Hypothalamus (tissue), 51 donors: ENCODE measurements at places on chromosomes 7 and 10.
A peak's percentile ranks its signal among the peaks of the same experiment; 100 is the strongest.

GRCh38 chr10:97024168-97025073, 161.3 kb downstream of the SLIT1 start:
- DNase-seq, result no peak

- no peak for DNase-seq
These were observed 144.7 kb upstream of the LYZL1 start for GRCh38 chr10:29144126-29144525.

- no peak for DNase-seq
These were observed 119.7 kb downstream of the FAM53B start for GRCh38 chr10:124624466-124624865.

DNA sequence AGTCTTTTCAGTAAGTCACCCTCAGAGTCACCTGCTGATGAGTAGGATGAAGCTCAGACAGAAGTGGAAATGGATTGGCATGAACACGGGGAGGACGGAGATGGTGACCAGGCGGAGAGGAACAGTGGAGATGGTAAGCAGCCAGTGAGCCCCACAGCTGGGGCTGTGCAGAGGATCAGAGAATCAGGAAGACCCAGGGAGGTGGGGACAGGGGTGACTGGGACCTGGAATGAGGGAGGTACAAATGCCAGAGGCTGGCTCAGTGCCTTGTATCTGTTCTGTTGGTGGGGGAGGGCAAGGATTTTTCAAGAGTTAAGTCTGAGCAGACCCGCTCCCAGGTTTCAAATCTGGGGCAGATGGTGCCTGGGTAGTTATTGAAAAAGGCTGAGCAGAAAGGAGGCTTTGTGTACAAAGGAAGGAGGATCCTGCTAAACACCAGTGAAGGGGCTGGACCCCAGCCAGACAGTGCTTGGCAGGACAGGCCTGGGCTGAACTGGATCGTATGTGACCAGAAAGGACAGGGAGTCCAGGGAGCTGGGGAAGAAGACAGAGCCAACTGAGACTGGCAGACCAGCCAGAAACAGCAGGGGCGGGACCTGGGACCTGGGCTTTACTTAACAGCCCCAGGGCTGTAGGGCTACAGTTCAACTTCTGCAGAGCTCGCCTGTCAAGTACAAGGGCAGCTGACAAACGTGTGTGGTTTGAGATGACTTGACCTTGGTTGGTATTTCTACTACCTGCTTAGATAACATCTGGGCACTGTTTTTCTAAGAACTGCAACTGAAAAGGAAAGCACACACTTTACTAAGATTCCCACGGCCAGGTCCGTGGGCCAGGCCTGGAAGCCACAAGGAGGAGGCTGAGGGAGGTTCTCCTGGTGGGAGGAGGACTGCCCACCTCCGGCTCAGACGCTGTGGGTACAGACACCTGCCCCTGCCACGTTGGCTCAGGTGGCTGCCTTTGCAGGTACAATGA, 13.2 kb upstream of the FRMPD2 start:
- DNase-seq, result peak; percentile 83

DNA sequence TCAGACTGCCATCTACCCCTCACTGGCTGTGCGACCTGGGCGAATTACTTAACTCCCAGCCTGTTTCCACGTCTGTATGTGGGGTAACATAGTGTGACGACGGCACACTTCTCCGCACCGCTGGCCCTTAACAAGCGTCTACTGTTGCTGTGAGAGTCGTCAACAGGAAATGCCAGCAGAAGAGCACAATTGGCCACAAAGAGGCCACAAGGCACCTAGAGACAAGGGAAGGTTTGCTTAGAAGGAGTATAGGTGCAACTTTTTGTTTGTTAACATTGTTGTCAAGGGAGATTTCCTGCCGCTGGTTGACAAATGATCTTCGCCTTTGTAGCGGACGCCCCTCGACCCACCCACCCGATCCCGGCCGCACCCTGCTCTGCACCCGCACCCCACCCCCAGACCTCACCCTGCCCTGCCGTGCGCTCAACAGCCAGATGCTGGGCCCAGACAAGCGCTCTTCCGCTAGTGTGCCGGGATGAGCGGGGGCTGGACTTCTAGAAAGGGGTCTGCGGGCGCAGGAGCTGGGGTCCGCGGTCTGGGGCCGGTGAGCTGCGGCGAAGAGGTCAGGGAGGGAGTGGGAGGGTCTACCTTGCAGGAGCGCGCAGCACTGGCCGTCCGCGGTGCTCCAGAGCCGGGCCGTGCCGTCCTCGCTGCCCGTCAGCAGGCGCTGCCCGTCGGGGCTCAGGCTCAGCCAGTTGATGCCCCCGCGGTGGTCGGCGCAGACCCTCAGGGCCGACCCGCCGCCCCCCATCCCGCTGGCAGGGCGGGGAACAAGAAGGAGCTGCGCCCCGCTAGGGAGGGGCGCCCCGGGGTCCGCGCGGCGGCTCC, 785 bp downstream of the WDR86 start:
- no peak for DNase-seq

GRCh38 chr7:39979406-39980073, 29.5 kb downstream of the CDK13 start:
- DNase-seq, result no peak

DNA sequence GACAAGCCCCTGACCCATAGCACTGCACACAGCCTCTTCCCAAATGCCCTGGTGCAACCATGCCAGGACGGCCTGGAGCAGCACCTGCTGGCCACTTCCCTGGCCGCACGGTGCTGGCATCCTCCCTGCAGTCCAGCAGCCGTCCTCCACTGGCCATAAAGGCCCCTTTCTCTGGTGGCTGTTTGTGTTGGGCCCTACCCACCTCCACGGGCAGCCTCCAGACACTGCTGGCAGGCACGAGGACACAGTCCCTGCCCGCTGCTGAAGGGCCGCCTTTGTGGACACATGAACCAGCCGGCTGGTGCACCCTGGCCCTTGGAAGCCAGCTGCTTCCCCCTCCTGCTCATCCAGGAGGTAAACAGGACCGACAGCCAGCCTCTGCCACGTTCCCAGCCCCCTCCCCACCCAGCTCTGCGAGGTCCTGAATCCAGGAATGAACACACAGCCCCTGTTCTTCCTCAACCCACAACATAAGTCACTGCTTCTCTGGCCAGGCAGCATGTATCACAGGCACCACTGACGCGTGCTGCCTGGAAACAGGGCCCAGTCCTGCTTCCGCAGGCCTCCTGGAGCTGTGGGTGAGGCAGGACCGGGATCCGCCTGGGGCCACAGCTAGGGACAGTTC, 43.8 kb downstream of the SPOCK2 start:
- peak; percentile 89 for DNase-seq

- no peak for DNase-seq
These were observed 1.4 kb downstream of the ST8SIA6 start for GRCh38 chr10:17453035-17453372.

DNA sequence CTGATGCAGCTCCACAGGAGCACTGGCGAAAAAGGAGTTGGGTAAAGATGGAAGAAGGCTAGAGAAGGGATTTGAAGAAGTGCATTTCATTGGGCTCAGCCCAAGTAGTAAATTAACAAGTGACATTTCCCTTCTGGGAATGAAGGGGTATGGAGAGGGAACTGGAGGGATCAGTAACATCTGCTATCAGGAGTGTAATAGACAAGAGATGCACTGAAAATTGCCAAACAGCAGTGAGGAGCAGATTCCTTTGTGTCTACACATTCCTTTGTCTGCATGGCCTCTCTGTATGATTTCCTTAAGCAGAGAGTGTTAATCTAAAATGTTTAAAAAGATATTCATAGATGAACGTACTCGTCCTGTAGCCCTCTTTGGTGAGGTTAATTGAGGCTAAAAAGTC, 148.2 kb upstream of the FERD3L start:
- no peak for DNase-seq

DNA sequence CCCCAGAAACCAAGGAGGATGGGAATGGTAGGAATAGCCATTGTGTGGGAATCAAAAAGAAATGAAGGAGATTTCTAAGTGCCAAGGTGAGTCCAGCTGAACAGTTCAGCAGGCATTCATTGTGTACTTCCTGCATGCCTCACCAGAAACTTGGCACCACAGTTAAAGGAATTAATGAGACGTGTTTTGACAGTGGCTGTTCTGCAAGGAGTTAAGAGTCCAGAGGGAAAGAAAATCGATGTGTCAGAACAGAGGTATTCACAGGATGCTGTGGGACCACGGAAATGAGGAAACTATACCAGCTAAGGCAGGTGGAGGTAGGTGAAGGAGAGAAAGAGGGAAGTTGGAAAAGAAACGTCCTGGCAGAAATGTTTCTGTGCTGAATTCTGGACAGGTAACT, 78.1 kb downstream of the PRKCQ start:
- DNase-seq, result no peak

- no peak for DNase-seq
These were observed 120.8 kb downstream of the INHBA start for GRCh38 chr7:41582116-41582515.

- DNase-seq, result no peak
These were observed 241.2 kb downstream of the CCDC7 start for GRCh38 chr10:32687116-32687515.

- no peak for DNase-seq
These were observed 170.0 kb downstream of the PTPN20 start for GRCh38 chr10:47081264-47081663.

GRCh38 chr10:110368556-110368955, 63.8 kb upstream of the SMNDC1 start:
- no peak for DNase-seq

- DNase-seq, result peak; percentile 47
These were observed 439 bp upstream of the EMX2 start for GRCh38 chr10:117541909-117542705.

- DNase-seq, result no peak
These were observed 3.0 kb upstream of the LGI1 start for GRCh38 chr10:93754761-93755160.

GRCh38 chr10:6958254-6958653, 378.2 kb upstream of the PRKCQ start:
- no peak for DNase-seq

- no peak for DNase-seq
These were observed 72.7 kb downstream of the GPR85 start for GRCh38 chr7:113013761-113014449.

DNA sequence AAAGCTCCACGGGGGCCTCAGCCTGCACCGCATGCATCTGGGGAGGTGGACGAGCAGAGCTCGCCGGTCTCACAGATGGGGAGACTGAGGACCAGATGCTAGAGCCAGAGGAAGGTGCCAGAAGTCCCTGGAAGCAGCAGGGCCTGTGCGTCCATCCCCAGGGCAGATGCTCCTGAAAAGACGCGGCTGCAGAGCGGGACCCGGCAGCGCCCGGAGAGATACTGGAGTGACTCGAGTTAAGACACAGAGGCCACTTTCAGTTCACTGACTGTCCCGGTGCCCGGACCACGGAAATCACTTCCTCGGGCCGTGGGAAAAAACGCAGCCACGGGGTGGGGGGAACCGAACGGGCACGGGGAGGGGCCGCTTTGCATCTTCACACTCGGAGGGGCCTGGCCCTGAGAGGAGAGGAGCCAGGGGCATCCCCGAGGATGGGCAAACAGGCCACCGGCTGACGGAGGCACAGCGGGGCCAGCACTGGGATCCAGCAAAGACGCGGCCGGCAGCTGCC, 85.4 kb downstream of the FOXL3 start:
- DNase-seq, result no peak

DNA sequence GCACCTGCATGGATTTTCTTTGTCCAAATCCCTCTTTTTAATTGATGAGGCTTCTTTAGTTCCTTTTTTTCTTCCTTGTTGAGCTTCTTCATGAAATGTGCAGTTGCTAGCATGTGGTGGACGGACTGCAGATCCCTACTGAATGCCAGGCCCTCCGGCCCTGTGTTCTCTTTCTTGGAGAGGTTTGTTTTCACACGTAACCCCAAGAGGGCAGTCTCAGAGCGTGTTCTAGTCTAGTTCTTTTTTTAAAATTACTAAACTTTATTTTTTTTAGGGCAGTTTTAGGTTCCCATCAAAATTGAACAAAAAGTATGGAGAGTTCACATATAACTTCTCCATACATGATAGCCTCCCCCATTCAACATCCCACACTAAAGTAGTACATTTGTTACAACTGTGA, 190.0 kb downstream of the CFTR start:
- no peak for DNase-seq

- no peak for DNase-seq
These were observed 116.8 kb downstream of the MAD1L1 start for GRCh38 chr7:2115760-2116447.

DNA sequence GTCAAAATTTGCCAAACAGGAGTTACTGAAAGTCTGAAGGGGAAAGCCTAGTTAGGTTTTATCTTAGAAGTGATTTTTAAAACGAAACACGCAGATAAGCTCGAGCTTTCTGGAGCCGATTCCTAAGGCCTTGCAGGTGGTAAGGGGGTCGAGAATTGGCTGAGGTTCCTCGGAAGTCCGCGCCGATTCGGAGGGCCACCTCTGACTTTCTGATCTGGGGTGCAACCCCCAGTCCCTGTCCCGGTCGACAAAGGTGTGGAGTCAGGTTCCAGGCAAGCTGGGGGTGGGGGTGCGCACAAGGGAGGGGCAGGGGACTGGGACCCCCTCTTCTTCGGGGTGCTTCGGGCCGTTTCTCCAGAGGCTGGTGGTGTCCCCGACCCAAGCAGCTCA, 701 bp upstream of the CUL1 start:
- DNase-seq, result peak; percentile 20

GRCh38 chr7:67422601-67423000, 426.0 kb downstream of the TYW1 start:
- DNase-seq, result no peak

DNA sequence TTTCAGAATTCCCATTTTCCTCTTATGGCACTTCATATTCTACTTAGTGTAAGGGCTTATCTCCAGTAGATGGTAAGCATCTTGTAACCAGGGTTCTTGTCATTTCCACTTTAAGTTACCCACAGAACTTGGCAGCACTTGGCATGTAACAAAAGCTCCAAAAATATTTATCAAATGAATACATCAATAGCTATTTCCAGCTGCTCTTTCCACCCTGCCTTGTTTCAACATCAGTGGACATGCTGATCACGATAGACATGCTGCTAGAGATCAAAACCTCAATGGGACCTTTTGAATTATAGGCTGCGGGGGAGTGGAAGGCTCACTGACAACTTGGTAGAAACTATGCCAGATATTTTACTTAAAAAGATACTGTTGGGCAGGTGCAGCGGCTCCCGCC, 32.9 kb downstream of the HOXA1 start:
- no peak for DNase-seq

GRCh38 chr7:41656366-41656765, 46.5 kb downstream of the INHBA start:
- no peak for DNase-seq

- no peak for DNase-seq
These were observed 3.1 kb upstream of the CAPZA2 start for GRCh38 chr7:116859323-116859722.

GRCh38 chr10:53744746-53745145, 972.2 kb upstream of the MBL2 start:
- DNase-seq, result no peak

- no peak for DNase-seq
These were observed 43.9 kb downstream of the PNLIPRP2 start for GRCh38 chr10:116664631-116665030.

GRCh38 chr7:141928146-141928844, 12.1 kb downstream of the OR9A4 start:
- DNase-seq, result no peak

DNA sequence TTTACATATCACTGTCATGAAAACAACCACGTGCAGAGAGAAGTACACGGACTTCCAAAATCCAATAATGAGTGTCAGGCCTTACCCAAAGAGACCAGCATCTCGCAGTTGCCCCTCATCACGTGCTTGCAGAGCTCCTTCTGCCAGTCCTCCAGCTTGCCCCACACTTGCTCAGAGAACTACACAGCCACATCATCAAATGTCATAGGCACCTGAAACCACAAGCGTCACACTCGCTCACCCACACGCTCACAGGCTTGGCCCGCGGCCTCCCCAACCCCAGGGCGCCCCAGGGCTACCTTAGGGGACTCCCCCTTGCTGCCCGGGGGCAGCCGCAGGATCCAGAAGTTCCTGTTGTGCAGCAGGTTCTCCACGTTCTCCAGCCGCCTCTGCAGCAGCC, 123.4 kb upstream of the ZNF746 start:
- DNase-seq, result no peak

- DNase-seq, result no peak
These were observed 27.3 kb downstream of the GSDME start for GRCh38 chr7:24730018-24730369.
